ENCODE measurements at places on chromosomes 6 and 20. TPM values are rescaled to one million over a fixed set of nuclear protein-coding genes. Genes with fewer than 3 reads are reported as not detected.

Gene CCM2L
- 1.5 TPM for total RNA-seq

Gene NFKBIL1
- 28.7 TPM for total RNA-seq

Gene TFAP2A
- total RNA-seq, result 10.0 TPM

Gene EYS
- total RNA-seq, result 0.46 TPM

Gene FAM83C
- total RNA-seq, result not detected

All from progenitor cell of endocrine pancreas (in vitro differentiated cells).